ENCODE measurements at places on chromosomes 3 and 15. TPM values are rescaled to one million over a fixed set of nuclear protein-coding genes. Genes with fewer than 3 reads are reported as not detected.

DNA sequence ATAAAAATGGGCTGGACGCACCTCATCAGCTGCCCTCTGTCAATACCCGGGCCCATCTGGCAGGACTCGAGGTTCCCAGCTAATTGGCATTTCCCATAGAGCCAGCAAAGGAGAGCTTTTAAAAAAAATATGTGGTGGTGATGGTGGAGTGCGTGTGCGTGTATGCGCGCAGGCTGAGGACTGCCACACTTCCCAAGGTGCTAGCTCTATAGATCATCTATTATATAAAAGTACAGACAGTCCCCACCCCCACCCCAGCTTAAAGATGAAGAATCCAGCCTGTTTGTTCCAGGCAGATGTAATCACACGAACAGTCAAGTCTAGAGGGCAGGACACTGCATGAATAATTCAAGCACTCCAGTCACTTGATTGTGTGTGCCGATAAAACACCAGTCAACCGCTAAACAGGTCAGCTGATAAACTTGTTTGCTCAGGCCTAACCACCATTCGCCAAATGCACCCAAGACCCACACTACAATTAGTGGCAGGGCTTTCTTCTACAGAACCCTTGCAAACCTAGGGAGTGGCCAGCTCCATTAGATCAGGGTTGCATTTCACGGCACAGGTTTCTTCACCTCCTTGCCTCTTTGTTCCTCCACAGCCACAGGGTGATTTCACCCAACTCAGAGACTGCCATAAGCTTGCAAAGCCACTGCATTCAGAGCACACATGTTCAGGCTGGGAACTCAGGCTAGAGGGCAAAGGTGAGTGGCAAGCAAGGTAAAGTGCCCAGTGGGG, 5.8 kb downstream of the TLE3 start:
- no peak overlapping the region for H3K4me3 ChIP-seq
- H3K36me3 ChIP-seq: peaks cover 25% of the 10 kb centered on the region
- H3K4me1 ChIP-seq: peaks cover 41% of the 10 kb centered on the region
- H3K27ac ChIP-seq: no peak overlapping the region
- H3K27me3 ChIP-seq: no peaks in the 10 kb centered on the region
- no peak for DNase-seq

DNA sequence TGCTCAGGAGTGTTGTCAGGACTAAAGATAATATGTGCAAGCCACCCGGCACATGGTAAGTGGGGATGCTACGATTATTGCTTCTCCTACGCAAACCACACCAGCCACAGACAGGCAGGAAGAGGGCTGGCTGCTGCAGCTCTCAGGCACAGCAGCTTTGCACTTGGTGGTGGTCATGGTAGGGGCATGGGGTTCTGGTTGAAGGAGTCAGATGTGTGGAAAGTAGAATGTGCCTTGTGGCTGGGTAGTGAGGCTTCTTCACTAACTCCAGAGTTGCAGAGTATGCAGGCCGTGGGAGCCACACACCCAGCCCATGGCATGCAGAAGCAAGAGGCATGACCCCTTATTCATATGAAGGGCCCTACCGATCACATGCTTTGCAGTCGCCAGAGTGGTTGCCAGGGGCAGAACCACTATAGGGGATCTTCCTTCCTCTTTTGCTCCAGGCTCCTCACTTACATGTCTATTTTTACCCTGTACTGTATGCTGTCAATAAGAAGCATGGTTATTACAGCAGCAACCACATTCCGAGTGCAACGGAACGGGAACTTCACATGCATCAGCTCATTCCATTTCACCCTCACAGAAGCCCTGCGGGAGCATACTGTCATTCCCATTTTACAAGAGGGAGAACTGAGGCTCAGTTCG, 59.2 kb upstream of the HERC1 start:
- peaks cover 14% of the 10 kb centered on the region for H3K27me3 ChIP-seq
- no peak overlapping the region for H3K4me3 ChIP-seq
- H3K36me3 ChIP-seq: no peaks in the 10 kb centered on the region

DNA sequence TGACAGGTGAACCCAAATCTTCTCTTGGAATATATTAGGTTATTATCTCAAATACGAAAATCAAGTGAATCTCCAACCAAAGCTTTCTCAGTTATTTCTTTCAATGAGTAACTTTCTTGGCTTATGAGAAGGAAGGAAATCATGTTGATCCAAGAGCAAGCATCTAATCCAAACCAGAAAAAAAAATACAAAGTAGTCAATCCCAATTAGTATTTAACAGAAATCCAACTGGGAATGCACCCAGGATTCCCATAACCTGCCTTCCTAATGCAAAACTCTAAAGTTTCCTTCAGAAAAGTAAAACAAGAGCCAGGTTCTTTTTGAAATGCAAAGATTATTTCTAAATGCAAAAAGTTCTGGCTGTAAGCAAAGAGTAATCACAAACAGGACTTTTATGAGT, 289.3 kb downstream of the SHOX2 start:
- H3K27ac ChIP-seq: no peak overlapping the region
- H3K36me3 ChIP-seq: no peaks in the 10 kb centered on the region
- H3K27me3 ChIP-seq: peaks cover 4% of the 10 kb centered on the region

DNA sequence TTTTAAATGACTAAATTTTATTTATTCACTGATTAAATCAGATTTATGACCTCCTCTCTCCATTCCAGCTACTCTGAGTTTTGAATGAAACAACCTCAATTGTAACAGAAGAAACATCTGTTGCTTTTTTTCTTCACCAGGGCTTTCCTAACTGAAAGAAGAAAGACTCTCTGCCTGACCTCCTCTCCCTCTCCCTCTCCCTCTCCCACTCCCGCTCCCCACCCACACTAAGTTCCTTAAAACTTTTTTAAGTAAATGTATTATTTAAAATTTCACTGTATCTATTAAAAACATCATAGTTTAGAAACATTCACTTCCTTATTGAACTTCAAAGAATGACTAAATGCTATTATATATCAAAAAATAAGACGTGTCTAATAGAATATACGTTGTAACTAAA, 122.0 kb downstream of the TFDP2 start:
- H3K27ac ChIP-seq: no peak overlapping the region
- no peaks in the 10 kb centered on the region for H3K36me3 ChIP-seq
- no peak for DNase-seq
- H3K27me3 ChIP-seq: no peaks in the 10 kb centered on the region
- no peaks in the 10 kb centered on the region for H3K4me1 ChIP-seq

DNA sequence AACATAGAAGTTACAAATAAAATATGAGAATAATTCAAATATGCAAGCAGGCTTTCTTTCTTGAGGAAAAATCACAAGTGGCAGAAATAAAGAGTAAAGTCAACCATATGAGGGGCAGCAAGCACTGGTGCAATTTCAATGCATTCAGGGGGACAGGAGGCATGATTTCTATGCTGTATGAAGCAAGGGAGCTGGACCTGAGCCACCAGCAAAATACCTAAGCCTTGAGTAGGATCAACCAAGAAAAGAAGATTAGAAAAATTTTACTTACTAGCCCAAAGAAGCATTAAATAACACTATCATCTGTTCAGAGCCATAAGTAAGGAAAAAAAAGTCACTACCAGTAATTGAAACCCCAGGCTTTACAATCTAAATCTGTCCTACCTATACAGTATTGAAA, 6.3 kb downstream of the ADGRG7 start:
- no peaks in the 10 kb centered on the region for H3K4me1 ChIP-seq
- peak; percentile 56 for DNase-seq
- H3K4me3 ChIP-seq: no peak overlapping the region
- H3K36me3 ChIP-seq: no peaks in the 10 kb centered on the region
- no peak overlapping the region for H3K27ac ChIP-seq
- peaks cover 2% of the 10 kb centered on the region for H3K27me3 ChIP-seq

GRCh38 chr3:142282503-142282902, 57.1 kb upstream of the GK5 start:
- no peaks in the 10 kb centered on the region for H3K4me1 ChIP-seq
- H3K36me3 ChIP-seq: no peaks in the 10 kb centered on the region
- no peak overlapping the region for H3K4me3 ChIP-seq

DNA sequence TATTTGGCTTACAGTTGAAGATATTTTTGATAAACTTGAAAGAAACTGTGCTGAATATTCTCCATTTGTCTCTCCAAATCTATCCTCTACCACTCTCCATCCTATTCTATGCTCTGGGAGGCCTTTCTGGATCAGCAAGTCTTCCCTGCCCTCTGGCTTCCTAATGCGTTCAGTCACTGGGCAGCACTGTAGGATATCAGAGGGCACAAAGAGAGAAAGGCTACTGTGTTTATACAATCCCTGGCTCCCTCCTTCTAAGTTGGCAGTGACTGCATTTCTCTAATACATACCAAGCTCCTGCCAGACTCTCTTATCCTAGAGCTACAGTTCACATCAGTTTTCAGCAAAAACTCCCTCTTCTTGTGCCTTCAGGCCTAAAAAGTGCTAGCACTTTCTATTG, 102.1 kb upstream of the FHIT start:
- no peak for DNase-seq
- H3K4me1 ChIP-seq: no peaks in the 10 kb centered on the region
- no peaks in the 10 kb centered on the region for H3K27me3 ChIP-seq
- no peak overlapping the region for H3K27ac ChIP-seq
- H3K36me3 ChIP-seq: no peaks in the 10 kb centered on the region

- H3K36me3 ChIP-seq: no peaks in the 10 kb centered on the region
- no peak for DNase-seq
- H3K4me1 ChIP-seq: peaks cover 2% of the 10 kb centered on the region
- H3K27ac ChIP-seq: no peak overlapping the region
- peaks cover 10% of the 10 kb centered on the region for H3K27me3 ChIP-seq
These were observed 43.4 kb upstream of the IGF1R start for GRCh38 chr15:98604983-98605382.

The XRN1 gene
- total RNA-seq: 21.5 TPM

The LRTM1 gene
- total RNA-seq: not detected

The KLHL18 gene
- total RNA-seq: 38.9 TPM

All from IMR-90 (cell line).